ENCODE measurements at places on chromosomes 3 and 15.

DNA sequence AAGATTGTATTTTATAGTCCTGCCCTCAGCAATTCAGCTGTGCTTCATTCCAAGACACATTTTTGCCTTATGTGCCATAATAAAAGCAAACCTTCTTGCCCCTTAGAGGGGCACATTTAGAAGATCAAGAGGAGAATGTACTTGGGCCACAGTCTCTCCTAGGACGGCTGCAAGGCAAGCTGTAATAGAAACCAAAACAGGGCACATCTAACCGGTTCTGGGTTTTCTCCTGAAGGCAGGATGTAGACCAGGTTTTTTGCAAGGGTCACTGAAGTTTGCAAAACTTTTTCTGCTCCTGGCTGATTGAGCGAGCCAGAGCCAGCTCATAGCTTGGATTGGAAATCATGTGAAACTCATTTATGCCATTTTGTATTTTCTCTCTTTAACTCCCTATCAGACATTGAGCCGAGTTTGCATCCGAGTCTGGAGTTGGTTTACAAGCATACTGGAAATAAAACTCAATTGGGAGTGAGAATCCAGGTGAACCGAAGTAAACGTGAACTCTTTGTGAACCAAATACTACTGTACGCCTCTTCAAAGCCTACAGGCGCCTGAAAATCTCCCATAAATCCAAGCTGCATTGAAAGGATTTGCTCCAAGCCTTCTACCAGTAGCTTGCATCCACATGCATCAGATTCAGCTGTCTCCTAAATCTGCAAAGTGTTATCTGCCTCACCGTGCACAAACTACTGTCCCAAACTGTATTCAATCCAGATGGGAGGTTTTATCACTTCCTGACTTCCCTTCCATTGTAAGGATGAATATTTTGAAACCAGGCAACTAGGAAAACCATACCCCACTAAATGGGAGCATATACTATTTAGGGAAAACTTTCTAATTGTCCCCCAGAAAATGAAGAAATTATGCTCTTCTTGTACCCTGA is 60.9 kb upstream of the TSC22D2 start:
- no peak for DNase-seq

GRCh38 chr15:85167568-85167967 is 185.9 kb downstream of the PDE8A start:
- DNase-seq: no peak

- no peak for DNase-seq
Observed at GRCh38 chr15:62444104-62445022, 279.3 kb upstream of the C2CD4B start.

- no peak for DNase-seq
Observed at GRCh38 chr3:69791919-69792399, 52.7 kb downstream of the MITF start.

DNA sequence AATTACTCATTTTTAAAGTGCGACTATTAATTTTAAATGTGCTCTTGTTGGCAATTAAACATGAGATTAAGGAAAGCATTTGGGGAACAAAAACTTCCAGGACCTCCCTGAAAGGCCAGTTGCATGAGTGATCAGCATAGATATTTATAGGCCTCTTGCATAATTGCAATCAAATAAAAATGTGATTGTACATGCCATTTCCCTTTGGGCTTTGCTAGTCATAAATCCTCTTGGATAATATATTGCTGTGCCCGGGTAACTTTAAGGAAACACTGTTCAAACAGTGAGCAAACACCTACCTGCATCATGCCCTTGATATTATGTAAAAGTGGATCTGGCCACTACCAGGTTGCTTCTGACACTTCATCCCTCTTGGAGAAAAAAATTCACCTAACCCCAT is 239.1 kb downstream of the MCTP2 start:
- DNase-seq: no peak

GRCh38 chr3:132643366-132643765 is 16.2 kb downstream of the ACAD11 start:
- DNase-seq: no peak

DNA sequence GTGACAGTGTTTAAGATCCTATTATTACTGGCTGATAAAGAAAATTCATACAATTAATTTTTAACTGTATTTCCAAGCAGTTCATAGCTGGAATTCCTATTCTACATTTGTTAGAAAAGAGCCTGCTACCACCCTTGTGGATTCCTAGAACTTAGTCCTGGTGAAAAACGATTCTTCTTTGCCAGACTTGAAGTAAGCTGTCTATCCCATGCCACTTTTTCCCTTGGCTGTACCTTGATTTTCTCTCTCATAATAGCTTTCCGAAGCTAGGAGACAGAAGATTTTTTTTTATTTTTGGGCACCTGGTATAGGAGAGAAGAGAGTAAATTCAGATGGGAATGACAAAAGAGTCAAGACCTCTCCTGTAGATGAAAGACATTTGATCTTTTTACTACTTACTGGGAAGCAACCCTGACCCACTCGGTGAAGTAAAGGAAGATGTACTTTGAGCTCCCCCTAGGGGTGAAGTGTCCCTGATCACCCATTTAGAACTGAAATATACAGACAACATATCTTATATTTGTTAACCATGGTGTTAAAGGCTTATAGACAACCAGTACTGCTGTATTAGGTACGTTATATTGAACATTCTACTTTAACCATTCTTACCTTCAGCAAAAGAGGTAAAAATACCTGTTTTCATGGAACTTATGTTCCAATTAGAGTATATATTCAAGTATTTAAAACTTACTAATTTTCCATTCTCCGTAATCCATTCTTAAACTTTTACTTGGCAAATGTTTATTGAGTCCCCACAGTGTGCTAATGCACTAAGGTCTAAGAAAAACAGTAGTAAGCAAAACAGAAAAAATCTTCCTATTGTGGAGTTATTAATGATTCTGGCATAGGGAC is 36.2 kb upstream of the C3orf38 start:
- peak; percentile 66 for DNase-seq

- DNase-seq: no peak
Observed at GRCh38 chr15:96035091-96035490, 295.4 kb upstream of the NR2F2 start.

DNA sequence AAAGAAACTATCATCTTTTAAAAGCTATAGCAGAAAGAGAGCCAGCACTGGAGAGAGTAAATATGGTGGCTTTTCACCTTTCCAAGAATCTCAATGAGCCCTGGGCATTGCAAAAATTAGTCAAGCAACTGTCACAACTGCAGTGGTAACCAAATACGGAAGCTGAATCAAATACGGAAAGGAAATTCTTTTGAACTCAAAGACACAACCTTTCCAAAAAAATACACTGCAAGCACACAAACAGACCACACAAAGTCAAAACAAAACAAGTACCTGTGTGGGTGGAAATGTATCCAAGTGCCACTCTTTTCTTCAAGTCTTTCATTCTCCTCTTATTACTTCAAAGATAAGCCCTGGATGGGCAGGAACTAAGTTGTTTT is 17.6 kb downstream of the VGLL4 start:
- no peak for DNase-seq

- DNase-seq: no peak
Observed at GRCh38 chr3:52923963-52924362, 26.6 kb upstream of the STIMATE start.

- no peak for DNase-seq
Observed at GRCh38 chr15:90334304-90334731, 17.8 kb upstream of the ZNF774 start.

DNA sequence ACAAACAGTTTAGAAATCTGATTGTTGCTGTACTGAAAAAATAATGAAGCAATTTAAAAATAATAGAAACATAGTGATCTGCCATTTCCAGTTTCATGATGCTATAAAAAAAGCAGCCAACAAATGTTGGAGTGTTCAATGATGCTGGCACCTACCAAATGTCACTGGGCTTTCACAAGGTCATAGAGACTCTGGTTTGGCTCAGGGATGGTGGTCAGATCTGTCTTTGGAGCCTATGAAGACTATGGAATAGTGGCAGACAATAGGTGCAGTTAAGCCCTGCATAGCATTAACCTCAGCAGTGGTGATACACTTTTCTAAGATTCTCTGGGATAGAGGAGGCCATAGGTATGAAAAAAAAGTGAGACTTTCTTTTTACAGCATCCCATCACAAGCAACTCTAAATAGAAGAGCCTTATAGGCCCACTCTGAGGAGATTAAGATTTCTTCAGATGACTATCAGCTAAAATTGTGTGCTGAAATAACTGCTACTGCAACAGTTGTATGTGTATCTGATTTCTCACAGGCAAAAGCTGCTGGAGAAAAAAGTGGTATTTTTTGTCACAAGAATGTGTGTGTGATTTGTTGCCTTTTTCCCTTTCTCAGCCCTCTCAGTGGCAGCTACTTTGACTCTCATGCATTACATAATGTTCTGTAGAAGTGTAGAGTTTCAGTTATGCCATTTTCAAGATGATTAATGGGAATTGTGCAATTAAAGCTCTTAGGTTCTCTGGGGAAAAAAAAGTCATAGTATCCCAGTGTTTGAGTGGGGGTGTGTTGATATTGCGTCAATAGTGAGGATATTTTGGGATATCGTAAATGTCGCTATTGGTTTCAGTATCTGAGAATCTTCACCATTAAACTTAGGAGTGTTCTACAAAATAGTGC is 137.4 kb downstream of the MBNL1 start:
- no peak for DNase-seq

DNA sequence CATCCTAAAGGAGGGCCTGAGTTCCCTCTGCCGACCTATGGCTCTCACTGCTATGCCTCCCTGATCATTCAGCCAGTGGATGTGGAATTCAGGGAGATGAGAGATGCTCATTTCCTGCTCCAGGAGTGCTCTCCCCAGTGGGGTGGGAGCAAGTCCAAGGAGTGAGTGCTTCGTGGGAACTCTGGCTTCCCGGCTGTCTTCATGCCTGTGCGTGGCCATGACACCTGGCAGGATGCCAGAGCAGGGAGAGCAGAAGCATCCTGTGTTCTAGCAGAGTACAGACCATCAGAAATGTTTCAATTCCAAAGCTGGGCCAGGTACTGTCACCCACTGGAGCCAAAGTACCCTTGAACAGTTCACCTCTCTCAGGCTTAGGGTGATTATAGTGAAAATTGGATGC is 45.1 kb downstream of the APH1B start:
- DNase-seq: no peak

DNA sequence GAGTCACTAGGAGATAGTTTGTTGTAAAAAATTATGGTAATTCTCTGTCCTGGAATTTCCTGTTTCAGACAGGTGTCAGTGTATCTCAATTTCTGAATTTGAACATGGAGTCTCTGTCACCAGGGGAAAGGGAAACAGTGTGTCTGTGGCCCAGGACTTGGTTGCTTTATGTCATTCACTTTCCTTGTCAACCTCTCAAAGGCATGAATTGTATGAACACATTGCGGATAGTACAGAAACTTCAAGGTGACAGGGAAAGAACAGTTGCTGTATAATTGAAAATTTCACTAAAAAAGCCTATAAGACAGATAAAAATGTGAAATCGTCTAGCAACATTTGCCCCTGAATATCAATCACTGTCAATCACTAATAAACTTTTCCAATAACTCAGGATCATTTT is 175.0 kb upstream of the DPH6 start:
- DNase-seq: no peak

DNA sequence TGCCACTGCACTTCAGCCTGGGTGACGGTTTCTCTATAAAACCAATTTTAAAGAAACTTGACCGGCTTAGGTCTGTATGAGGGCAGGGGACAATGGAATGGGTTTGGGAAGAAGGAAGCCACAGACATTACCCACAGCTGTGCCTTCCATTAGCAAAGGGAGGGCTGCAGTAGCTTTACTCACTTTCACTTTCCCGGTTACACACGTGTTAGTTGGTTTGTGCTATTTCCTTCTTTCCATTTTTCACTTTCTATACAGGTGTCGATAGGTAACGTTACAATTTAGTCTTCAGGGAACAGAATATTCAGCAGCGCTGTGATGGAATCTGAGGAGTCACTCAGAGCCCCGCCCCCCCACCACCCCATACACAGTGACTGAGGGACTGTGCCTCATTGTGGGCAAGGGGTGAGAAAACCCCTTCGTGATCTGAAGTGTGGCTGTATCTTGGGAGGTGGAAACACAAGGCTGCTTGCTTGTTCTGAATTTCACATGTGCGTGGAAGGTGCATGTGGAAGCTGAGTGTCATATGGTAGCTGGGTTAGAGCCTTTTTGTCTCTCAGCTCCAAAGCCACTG is 44.8 kb upstream of the RPL32 start:
- DNase-seq: no peak

DNA sequence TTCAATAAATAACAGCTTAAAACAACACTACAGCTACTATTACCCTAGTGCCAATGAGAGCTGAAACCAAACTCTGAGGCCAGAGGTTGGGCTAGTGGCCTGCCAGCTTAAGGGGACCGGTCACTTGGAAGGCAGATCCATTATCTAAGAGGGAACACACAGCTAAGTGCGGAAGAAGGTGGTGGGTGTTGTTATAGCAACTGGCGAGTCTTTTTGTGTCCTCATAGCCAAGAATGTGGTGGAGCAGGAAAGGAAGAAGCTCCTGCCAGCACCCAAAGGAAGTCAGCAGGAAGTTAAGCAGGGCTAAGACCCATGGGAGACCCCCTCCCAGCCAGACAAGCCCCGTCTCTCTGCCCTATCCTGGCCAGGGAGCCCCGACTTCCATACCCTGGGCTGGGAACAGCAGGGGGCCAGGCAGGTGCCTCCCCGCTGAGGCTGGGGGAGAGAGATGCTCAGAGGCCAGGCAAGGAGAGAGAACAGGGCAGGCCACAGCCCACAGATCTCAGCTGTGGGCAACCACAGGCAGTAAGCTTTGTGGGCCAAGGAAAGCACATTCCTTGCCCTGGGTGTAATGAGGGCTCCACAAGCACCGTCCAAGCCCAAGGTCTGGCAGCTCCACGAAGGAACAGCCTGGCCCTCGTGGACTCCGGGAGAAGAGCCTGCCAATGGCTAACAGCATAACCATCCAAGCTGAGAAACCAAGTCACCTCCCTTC is 34.0 kb upstream of the HRH1 start:
- no peak for DNase-seq

GRCh38 chr15:25877681-25878080 is 14.6 kb upstream of the ATP10A start:
- DNase-seq: no peak

DNA sequence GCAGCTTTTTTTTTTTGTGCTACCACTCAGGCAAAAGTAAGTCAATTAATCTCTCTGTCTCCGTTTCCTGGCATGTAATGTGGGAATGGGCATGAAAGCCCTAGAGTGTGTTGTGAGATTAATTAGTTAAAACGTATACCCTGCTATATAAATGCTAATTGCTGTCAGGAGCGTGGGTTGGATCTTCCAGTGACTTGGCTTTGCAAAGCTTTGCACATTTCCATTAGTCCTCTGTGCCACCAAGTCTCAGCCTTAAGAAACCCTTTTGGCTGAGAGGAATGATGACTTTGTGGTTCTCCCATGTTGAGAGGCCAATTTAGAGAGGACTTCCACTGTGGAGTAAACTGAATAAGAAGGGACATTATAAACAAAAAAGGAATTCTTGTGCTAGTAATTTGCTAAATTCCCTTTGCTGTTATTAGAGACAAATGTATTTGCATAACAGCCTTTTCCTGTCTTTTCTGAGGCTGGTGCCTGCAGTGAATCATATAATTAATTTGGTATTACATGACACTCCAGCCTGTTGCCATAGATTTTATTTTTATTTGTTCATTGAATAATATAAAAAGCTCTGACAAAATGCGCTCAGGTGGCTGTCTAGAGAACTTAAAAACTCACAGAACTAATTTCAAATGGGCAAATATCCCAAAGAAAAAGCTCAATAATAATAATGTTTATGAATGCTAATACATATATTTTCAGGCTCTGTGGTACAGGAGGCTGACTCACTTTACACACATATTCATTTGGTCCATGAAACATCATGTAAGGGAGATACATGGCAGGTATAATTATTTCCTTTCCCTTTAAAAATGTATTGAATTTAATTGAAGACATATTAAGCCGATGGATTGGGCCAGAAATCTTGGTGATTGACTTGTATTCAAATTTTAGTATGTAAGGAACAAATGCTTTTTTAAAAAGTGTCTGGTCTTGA is 82.7 kb downstream of the IL1RAP start:
- DNase-seq: no peak

GRCh38 chr3:18740631-18741583 is 315.8 kb upstream of the SATB1 start:
- DNase-seq: peak; percentile 74
